ENCODE measurements at places on chromosomes 2 and 18.

- no peak for DNase-seq
Observed at GRCh38 chr18:35463050-35463449, 34.7 kb downstream of the INO80C start.

DNA sequence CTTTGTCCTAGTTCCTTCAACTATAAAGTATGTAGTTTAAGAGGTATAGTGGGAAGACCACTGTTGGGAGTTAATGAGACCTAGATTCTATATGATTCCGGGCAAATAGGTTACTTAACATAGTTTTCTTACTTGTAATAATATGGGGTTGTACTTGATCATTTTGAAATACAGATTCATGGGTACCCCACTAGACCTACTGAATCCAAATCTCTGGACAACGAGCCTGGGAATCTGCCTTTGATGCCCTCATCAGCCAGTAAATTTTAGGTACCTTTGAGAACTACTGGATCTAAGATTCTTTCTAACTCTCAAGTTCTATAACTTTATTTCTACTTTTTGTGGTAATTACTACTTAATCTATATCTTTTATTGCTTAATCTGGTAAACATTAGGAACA lies 6.6 kb downstream of the BMPR2 start:
- DNase-seq = no peak

DNA sequence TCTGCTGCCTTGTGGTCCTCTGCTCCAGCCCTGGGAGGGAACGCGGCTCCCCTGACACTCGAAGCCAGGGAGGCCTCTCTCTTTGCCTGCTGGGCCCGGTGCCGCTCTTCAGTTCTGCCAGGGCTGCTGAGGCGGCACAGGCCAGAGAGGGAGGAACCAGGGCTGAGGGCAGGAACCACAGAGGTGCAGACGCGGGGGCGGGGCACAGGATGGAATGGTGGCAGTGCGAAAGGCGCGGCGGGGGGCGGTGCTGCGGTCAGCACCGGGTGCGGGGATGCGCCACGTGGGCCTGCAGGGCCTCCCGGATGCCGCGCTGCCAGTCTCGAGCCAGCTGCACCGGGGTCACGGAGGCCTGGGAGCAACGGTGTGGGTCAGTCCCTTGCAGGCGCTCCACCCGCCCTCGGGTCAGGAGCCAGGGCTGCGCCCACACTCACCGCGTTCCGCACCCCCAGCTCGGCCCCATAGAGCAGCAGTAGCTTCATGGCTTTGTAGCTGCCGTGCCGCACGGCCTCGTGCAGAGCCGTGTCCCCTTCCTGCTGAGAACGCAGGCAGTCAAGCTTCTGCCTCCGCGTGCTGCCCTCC lies 4.4 kb downstream of the ANKRD23 start:
- DNase-seq = no peak

GRCh38 chr2:67108231-67108630 lies 288.9 kb upstream of the ETAA1 start:
- DNase-seq = no peak

DNA sequence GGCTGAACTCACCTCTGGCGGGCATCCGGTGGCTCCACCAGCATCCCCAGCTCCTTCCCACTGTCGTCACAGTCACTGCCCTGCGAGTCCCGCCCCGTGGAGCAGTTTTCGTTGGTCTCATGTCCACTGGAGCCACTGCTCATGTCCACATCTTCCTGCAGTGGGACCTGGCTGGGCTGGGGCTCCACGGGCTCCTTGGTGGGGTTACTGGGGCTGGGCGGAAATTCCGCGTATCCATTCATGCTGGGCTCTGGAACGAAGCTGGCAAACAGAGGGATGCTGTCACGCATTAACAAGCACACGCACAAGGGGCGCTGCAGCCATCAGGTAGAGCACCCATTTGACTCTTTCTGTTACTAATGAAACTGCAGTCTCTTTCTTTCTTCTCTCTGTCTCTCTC lies 10.7 kb downstream of the PER2 start:
- no peak for DNase-seq

- no peak for DNase-seq
Observed at GRCh38 chr2:156687715-156688114, 251.5 kb downstream of the GPD2 start.

- no peak for DNase-seq
Observed at GRCh38 chr2:212360068-212360460, 178.5 kb downstream of the ERBB4 start.

DNA sequence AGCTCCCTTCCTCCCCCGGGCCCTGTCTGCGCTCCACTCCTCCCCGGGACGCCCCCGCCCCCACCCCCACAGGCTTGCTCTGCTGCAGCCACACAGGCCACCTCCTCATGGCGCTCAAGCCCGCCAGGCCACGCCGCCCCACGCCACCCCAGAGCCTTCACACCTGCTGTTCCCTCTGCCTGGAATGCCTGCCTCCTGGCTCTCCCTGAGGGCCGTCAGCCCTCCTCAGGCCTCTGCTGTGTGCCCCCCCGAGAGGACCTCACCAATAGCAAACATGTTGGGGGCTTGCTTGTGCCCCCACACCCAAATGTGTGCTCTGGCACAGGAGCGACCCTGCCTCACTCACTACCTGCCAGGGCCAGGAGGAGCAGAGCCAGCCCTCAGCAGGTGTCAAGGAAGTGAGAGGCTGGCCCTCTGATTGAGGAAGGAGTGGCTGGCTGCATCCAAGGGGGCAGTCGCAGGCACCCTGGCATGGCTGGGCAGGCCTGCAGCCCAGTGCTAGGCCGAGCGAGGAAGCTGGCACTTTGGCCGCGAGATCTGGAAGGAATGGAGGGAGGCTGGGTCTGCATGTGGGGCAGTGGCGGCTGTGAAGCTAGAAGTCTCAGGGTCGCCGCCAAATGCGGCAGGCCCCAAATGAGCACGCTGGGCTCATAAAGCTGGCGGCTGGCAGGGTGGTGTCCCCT lies 86.5 kb downstream of the INHBB start:
- DNase-seq = no peak

Data from umbilical cord (tissue), 2 donors.